HEK293T (cell line): ENCODE measurements at places on chromosomes 5 and 9.

DNA sequence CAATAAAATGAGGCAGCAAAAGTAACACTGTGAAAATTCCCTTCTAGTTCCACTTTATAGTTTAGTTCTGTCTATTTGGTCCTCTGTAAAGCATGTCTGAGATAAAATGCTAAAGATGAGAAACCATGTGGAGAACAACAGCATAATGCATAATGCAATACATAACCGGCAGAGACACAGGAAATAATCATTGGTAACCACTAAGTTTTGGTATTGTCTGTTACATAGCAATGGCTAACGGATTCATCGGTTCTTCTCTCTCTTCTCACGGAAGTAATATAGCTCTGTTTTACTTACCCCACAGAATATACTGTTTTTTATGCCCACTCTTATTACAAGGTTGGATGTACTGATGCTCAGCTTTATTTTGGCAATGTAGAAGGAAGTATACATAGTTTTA is 158.9 kb downstream of the FAM174A start:
- no peak for DNase-seq

- no peak for DNase-seq
These were observed 4.3 kb upstream of the EMB start for GRCh38 chr5:50445296-50445949.

DNA sequence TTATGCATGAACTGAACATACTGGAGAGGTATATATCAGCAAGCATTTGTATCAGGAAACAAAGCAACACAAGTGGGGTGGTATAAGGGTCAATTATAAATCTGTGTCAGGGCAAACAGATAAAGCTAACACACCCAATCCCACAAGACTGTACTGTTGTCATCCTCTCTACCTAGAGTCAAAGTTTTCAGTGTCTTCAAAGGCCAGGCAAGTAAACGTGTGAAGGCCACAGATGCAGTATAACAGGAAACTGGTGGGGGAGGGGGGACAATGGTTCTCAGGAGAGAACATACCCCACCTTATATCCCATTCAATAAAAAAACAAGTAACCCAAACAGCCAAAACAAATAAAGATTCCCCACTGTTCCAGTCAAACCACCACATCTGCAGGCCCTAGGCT is 22.1 kb downstream of the ELP1 start:
- no peak for DNase-seq

- DNase-seq, result no peak
These were observed 18.2 kb upstream of the UBLCP1 start for GRCh38 chr5:159244890-159245289.

DNA sequence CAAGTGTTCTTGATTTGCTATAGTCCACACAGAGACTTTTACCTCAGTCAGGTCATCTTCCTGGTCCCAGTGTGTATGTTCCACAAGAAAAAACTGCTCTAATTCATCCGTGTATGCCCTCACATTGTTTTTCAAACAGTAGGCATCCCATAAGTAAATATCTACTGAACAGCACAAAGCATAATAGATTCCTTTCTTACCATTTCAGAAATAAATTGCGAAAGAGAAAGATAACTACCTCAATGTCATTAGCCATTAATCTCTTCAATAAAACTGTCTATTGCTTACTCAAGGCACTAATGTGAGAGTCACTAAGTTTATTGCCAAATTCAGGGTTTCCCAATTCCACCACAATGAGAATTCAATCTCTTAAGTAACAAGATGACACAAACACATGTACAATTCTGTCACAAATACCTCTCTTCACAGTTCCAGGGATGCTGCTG is 9.6 kb downstream of the FBXW2 start:
- DNase-seq, result no peak

GRCh38 chr9:133026426-133026825 is 4.4 kb upstream of the GTF3C5 start:
- no peak for DNase-seq

DNA sequence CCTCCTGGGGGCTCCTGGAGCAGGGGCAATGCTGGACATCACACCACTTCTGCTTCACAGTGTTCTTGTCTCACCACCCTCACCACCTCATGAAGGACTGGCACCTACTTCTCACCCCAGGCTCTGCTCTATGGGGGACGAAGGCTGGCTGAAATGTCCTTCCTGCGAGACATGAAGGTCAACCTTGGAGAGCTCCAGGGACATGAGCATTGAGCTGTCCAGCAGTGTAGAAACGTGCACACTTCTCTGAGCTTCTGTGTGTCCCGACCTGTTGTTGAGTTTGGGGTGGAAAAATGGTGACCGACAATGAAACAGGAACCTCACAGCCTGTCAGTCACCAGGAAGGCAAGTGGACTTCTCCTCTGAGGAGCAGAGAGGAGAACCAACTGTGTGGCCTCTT is 68.6 kb upstream of the ADAMTS16 start:
- DNase-seq, result no peak

GRCh38 chr5:114148253-114148652 is 213.6 kb upstream of the KCNN2 start:
- no peak for DNase-seq

DNA sequence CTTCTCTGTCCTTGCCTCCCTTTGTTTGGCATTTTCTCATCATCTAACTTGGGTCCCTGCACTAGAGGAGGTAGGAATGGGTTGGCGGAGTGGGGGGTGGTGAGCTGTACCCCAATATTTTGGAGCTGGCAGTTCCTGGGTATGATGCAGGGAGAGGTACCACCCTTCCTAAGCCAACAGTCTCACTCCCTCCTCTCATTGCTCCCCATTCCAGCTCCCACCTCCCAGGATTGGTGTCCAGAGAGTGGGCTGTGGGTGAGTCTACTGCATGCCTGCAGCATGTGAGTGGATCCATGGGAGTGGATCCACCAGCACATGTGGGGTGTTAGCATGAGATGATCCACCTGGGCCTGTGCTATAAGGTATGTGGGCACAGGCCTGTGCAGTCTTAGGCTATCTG is 22.2 kb upstream of the MYORG start:
- no peak for DNase-seq

GRCh38 chr9:124537926-124538325 is 30.7 kb upstream of the NR5A1 start:
- no peak for DNase-seq

GRCh38 chr5:133297293-133297692 is 245.5 kb downstream of the HSPA4 start:
- DNase-seq, result no peak

GRCh38 chr9:5575000-5575399 is 53.9 kb upstream of the RIC1 start:
- DNase-seq, result no peak

GRCh38 chr5:168219515-168220410 is 71.7 kb upstream of the WWC1 start:
- DNase-seq, result peak; percentile 81

DNA sequence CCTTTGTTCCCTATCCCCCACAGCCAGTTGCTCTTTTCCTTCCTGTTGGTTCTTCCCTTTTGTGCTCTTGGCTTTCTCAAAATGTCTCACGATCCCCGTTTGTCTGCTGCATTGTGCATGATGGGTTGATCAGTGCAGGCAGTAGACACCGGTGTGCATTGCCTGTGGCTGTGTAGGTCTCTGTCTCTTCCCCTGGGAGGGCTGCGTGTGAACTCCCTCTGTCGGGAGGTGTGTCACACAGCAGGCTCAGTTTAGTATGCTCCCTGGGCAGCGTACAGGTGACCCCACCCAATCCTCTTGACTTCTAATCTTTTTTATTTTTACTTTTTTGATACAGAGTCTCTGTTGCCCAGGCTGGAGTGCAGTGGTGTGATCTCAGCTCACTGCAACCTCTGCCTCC is 265.3 kb downstream of the FSTL4 start:
- peak; percentile 39 for DNase-seq

DNA sequence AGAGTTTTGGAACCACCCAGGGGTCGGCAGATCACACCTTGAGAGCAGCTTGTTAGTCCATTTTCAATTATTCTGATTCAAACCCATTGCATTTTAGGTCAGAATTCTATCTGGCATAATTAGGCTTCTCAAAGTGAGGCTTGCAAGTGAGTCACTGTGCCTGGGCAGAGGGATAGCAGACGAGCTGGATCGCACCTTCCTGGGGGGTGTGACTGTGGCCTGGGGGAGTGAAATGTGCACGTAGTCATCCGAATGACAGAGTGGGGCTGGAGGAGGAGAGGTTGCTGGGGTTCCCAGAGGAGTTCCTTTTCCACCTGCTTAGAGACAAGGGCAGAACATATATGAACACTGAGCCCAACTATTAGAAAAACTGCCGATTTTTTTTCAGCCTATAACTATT is 31.7 kb downstream of the SPACA9 start:
- DNase-seq, result no peak

GRCh38 chr5:162769019-162769418 is 668.4 kb upstream of the CCNG1 start:
- no peak for DNase-seq

DNA sequence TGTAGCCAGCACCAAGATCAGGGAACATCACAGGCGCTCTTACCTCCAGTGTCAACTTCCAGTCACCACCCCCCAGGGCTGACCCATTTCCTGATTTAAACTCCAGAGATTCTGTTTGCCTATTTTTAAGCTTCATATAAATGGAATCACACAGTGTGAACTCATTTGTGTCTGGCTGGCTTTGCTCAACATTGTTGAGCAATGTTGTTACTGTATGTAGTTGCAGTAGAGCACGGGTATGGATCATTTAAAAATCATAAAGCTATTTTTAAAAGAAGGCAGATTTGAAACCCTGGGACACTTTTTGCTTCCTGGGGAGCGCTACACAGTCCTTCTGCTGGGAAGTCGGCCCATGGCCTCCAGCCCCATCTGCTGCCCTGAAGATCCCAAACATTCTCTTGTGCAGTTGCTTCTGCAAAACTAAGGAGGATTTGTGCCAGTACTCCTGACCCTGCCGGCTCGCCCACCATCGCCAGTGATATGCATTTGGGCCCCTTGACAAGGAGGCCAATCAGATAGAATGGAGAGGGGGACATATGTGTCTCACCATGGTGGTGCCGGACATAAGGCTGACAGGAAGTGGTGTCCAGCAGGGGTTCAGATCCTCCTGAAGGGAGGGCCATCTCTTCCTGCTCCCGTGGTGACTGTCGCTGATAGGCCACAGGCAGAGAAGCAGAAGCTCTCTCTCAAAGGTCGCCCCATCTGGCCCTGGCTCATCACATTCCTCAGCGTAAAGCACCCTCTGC is 13.3 kb downstream of the DCANP1 start:
- DNase-seq, result peak; percentile 3

GRCh38 chr5:52334367-52334766 is 453.3 kb upstream of the ITGA1 start:
- DNase-seq, result no peak

DNA sequence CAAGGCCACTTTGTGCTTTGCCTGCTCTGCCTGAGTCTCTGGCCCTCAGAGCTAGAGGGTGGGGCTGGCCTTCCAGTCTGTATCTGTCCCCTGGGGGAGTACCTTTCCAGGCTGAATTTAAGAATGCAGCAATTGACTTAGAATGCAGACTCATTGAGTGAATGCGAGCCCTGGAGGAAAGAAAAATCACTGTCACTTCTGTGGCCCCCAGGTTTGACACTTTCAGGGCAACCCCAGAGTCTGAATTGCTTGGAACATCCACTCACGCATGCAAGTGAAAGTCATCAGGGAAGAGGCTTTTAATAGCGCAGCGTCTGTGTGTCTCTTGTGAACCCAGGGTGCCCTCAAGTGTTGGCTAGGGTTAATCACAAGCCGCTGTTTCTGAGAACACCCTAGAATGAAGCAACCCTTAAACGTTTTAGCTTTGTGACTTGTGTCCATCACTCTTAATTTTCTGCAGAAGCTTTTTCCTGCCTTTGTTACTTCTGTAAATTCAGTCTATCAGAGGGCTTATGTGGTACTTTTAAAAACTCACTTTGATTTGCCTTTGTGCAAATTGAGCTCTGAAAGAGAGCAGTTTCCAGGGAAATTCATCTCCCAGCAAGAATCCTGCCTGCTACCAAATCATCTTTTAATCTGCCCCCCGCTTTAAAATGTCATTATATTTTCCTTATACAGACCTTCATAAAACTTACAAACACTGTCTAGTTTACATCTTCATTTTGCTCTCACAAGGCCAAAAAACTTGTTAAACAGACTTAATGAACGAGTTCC is 146.8 kb upstream of the IQGAP2 start:
- peak; percentile 66 for DNase-seq

DNA sequence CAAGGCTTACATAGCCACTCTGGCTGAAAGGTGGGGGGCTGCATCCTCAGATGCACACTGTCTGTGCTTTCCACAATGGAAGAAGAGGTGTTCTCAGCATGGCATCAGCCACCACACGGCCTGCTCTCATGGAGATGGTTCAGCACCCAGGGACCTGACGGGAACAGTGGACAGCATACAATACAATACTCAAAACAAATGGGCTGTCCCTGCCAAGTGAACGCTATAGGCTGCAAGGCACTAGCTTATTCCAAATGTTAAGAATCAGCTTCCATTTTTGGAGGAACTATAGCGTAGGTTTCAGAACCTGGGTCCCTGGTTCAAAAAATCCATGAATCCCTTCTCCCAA is 77.2 kb downstream of the ZNF608 start:
- DNase-seq, result no peak

GRCh38 chr5:2066373-2066772 is 183.6 kb upstream of the IRX4 start:
- DNase-seq, result no peak

DNA sequence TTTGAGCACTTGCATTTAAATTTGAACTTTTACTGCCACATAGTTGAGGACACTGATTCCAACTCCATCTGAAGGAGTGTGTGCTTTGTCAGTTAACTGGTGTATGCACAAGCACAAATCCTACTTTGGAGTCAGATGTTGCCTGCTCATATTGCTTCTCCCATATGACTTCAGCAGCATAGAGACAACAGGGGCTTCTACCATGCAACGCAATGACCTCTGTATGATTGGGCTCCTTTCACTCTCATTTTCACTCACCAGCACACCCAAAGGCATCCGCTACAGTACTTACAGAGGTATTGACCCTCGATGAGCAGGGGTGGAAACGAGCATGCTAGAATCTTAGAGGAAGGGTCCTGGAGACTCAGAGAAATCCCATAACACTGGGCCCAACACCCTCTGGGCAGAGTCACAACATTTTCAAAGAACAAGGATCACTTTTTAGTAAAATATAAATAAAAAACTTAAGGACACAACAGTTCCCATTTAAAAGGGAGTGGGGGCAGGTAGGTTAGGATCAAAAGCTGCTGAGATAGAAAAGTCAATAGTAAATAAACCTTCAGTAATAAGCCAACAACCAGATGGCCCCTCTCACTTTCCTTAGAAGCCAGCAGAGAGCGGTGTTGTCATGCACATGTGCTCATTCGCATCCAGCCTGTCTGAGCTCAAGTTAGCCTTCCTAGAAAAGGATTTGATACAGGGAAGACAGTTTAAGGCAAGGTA is 203.8 kb downstream of the SNCAIP start:
- peak; percentile 77 for DNase-seq

GRCh38 chr9:85478847-85479246 is 262.9 kb downstream of the AGTPBP1 start:
- no peak for DNase-seq

DNA sequence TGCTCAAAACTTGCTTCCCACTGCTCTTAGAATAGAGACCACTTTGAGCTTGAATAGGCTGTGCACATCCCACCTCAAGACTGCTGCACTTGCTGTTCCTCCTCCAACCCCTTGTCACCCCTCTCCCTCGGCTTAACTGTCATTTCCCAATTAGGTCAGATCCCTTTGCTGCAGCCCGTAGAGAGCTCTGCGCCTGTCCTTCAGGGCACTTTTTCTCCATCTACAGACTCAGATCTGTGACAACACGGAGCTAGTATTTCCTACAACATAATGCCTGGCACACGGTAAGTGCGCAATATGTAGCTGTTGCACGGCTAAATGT is 485 bp upstream of the HABP4 start:
- no peak for DNase-seq

- DNase-seq, result no peak
These were observed 91.6 kb downstream of the OLFM1 start for GRCh38 chr9:135179041-135179440.

GRCh38 chr5:43482490-43483297 is 971 bp downstream of the TMEM267 start:
- no peak for DNase-seq
